ENCODE measurements at places on chromosomes 2 and 18.

- no peak for DNase-seq
Measured at GRCh38 chr2:142130111-142131009, 456 bp downstream of the LRP1B start.

DNA sequence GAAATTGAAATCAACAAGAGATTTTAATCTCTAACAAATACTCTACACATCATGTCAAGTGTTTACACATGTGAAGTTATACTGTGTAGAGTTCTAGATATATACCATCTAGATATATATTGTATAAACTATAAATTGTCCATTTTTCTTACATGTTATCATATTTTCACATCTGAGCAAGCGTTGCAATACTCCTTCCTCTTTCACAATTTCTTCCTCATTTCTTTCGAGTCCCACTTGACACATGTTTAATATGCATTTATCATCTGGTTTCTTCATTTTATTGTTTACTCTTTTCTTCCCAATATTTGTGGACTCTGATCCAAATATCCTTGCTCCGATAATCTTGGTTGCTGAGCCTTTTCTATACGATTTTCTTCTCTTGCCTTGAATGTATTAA lies 50.2 kb downstream of the UNC80 start:
- DNase-seq, result no peak

DNA sequence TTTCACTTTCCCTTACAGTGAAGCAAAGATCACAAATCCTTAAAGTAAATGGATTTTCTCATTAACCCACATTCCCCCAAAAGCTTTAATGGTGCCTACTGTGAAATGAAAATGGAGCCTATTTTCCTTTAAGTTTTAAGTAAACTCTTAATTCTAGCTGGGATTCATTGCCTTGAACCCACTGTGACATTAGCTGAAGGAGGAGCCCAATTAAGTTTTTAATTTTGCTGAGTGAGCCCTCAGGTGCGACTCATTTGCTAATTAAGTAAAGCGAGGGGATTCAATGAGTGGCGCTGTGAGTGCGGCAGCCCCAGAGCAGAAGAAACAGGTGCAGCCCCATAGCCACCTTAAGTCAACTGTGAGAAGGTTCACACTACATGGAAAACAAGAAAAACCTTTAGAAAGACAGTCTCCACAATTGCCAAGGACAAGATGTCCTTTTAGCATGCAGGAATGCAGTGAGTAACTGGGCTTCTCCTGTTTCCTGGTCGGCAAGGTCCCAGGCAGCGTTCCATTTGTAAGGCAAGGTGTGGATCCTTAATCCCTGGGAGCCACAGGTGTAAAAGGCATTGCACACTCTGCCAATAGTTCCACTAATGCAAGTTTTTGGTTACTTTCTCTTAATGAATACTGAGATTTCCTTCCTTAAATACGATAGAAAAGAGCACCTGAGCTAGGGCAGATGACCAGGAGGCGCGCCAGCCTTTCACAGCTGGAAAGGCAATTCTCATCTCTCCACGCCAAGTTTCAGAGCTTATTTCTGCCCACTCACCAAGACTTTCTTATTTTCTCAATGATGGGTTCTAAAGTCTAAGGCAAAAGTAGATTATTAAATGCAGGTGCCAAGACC lies 87.7 kb downstream of the TMEM18 start:
- DNase-seq, result no peak

GRCh38 chr18:493986-494983 lies 6.2 kb downstream of the COLEC12 start:
- no peak for DNase-seq

- DNase-seq, result no peak
Measured at GRCh38 chr2:164538240-164538866, 82.9 kb downstream of the GRB14 start.

DNA sequence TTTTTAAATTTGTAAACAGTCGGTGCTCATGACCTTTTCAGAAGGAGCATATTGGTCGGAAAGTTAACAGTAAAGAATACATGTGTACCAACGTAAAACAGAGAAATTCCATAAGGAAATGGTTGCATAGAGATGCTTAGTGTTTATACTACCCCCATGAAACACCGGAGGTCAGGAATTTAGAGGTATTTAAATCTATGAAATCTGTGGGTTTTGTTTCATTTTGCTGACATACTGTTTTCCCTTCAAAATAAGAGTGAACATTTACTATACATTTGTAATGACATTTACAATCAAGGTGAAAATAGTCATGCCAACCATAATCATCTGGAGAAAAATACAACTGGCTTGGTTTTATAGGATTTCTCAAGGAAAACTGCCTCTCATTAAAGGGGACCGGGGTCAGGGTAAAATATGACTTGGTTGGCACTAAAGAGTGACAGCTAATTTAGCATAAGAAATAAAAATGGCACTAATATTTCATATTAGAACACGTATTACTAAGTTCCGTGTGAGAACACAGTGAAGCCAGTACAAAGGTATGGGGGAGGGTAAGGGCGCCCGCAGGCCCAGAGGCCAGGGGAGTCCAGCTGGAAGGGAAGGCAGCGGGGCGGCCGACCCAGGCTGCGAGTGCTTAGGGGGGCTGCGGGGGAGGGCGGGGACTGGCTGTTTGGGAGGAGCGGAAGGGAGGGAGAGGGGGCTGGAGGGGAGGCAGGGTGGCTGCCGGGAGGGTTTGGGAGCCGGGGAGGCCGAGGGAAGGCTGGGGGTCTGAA lies 1.1 kb upstream of the RNU4ATAC start:
- no peak for DNase-seq

- DNase-seq, result no peak
Measured at GRCh38 chr2:95056461-95057459, 31.3 kb downstream of the MAL start.

- no peak for DNase-seq
Measured at GRCh38 chr2:115484486-115484885, 1042.0 kb downstream of the DPP10 start.

GRCh38 chr2:225074366-225074765 lies 32.1 kb upstream of the DOCK10 start:
- DNase-seq, result no peak

GRCh38 chr18:63454497-63454896 lies 22.3 kb upstream of the SERPINB5 start:
- DNase-seq, result no peak

- DNase-seq, result no peak
Measured at GRCh38 chr2:112792419-112792818, 8.1 kb upstream of the IL1A start.

DNA sequence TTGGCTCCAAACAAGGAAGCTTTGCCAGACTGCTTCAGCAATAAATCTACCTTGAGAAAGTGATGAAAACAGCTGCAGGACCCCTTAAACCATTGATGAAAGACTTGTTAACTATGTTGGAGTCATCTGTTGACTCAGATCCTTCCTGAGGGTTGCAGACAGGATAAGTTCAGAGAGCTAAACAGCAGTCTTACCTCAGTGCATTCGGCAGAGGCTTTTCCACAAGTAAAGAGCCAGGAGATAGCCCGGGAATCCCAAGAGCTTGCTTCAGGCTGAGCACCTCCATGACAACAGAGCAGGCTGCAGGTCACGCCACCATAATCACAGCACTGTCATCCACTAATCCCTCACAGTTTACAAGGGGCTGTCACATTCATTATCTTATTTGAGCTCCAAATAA lies 23.7 kb downstream of the KIAA2012 start:
- no peak for DNase-seq

GRCh38 chr2:39641635-39642034 lies 24.1 kb upstream of the TMEM178A start:
- DNase-seq, result no peak

- DNase-seq, result no peak
Measured at GRCh38 chr2:181937473-181937872, 45.9 kb downstream of the ITPRID2 start.

DNA sequence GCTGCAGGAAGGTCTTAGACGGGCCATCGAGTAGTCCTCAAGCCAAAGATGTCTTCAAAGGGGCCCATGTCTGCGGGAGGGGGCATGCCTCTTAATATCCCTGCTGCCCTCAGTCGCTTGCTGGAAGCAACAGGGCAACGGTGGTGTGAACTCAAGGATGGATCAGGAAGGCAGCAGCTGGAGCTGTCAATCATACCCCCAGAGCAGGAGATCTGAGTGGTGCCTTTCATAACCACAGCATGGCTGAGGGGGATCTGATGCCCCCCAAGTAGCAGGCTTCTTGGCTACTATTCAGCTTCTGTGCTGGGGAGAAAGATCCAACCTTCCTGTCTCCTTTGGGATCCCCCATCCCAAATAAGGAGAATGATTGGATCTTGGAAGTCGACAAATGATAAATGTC lies 46.4 kb downstream of the INSIG2 start:
- DNase-seq, result no peak

- DNase-seq, result no peak
Measured at GRCh38 chr2:157421331-157421944, 22.5 kb downstream of the CYTIP start.

GRCh38 chr2:24546669-24547068 lies 55.6 kb downstream of the NCOA1 start:
- no peak for DNase-seq

- no peak for DNase-seq
Measured at GRCh38 chr2:3307901-3308300, 69.7 kb downstream of the EIPR1 start.

DNA sequence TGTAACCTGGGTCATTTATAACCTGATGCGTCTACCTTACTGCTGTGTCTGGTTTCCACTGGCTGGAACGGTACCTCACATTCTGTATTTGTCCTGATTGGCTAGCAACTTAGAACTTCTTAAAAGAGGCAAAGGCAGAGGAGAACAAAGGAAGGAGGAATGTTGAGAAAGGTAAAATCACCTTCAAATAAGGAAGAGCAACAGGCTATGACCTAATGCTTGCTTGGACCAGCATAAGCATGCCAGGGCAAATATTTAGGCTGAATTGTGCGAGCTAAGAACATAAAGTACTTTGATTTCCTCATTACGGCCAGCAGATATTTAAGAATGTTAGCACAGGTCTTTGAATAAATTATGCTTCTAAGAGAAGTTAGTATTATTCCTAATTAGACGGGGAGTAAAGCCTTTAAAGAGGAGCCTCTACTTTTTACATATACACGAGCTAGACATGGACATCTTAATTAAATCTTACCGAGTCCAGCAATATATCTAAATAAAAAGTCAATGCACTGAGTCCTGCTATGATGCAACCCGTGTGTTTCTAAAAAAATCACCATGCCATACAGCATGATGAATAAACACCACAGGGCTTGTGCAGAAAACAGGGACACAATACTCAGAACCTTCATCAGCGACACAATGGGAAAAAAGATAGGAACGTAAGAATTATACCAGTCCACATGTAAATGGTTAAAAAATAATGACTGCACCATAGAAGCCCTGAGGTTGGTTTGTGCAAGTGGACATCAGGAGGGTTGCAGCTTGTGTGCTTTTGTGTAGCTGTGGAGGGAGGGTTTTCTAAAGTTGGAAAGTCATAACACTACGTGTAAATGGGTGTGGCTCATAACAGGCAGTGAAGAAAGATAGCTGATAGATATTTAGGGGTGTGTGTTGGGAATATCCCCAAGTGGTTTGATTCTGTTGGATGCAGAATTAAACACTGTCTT lies 14.2 kb downstream of the SEPTIN2 start:
- no peak for DNase-seq

GRCh38 chr18:70158992-70159717 lies 46.3 kb downstream of the RTTN start:
- DNase-seq, result no peak

- peak; percentile 97 for DNase-seq
Measured at GRCh38 chr2:237673130-237674001, 46.0 kb downstream of the LRRFIP1 start.

GRCh38 chr2:207394203-207394781 lies 135.5 kb upstream of the CREB1 start:
- no peak for DNase-seq

DNA sequence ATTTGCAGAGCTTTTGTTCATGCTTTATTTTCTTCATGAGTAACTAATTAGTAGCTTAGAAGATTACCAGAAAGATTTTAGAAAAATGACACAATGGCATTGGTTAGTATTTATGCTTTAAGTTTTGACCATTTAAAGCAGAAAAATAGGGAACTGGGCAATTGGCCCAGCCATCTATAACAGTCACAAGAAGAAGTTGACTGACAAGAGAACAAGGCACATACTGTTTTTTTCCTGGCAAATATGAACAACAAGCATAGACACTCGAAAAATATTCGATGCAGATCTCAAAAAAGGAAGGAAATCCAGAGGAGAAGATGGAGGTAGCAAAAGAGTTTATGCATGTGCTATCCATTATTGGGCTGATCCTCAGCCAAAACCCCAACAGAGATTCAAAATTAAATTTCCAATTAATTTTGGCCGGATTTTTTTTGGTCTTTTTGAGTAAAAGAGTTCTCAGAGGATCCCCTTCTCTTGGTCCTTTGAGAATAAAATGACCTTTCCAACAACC lies 200.8 kb upstream of the SLC35G4 start:
- no peak for DNase-seq

DNA sequence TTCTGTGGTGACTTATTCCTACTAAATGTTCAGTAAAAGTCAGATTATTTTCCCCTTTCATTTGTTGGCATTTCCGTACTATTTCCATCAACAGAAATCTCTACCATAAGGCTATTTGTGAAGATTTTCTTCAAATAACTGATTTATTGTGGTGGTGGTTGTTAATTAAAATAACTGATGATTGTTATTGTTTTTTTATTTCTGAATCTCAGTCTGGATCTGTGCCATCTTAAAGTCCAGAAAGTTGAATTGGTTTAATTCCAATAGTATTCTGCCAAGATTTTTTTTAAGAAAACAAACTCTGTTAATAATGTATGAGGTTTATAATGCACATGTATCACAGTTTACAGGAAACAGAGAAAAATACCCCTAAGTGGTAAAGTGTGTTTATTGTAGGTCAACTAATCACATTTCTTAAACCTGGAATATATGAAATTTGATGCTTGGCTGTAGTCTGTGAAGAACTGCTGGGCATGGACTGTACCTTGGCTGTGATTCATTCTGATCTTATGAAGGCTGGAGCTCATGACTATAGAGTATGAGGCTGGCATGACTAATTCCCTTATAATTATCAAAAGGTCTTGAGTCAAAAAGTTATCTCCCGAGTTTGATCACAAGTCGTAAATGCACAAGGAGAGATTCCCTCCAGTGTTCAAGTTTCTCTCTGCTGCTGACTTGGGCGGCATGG lies 134.2 kb upstream of the RND3 start:
- DNase-seq, result no peak

DNA sequence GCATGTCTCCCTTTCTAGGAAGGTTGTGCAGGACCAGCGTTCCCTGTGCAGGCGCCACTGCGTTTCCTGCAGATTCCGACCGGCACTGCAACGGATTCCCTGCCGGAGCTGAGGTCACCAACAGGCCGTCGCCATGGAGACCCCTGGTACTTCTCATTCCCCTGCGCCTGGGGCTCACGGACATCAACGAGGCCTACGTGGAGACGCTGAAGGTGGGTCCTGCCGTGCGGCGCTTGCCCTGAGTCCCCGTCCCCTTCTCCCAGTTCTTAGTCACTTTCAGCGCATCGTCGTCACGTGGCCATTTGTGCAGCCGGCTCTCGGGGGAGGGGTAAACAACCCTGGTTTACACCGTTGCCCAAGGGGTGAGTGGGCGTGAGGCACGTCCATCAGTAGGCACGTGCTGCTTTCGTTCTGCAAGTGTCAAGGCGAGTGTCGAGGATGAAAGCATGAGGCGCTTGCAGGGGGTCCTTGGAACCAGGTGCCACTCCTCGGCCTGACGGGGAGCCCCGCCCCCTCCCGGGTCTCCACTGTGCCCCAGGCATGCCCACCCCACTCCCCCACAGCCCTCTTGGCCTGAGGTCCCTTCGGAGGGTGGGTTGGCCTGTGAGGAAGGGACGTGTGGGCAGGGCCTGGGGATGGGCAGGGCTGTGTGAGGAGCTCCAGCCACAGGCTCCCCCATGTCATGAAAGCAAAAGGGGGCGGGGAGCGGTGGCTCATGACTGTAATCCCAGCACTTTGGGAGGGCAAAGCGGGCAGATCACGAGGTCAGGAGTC lies 19.8 kb downstream of the DTYMK start:
- DNase-seq, result no peak

Data from CD4-positive, alpha-beta T cell treated with Interleukin-15 for 1 hour (primary cell).